Activated CD4-positive, alpha-beta memory T cell treated with anti-CD3 and anti-CD28 coated beads, Interleukin-2, amount 10 ng/mL, durations not matched to agents 7 days and 5 days (primary cell): ENCODE measurements at places on chromosomes 7 and 10. TPM values are rescaled to one million over a fixed set of nuclear protein-coding genes. Genes with fewer than 3 reads are reported as not detected.

DNA sequence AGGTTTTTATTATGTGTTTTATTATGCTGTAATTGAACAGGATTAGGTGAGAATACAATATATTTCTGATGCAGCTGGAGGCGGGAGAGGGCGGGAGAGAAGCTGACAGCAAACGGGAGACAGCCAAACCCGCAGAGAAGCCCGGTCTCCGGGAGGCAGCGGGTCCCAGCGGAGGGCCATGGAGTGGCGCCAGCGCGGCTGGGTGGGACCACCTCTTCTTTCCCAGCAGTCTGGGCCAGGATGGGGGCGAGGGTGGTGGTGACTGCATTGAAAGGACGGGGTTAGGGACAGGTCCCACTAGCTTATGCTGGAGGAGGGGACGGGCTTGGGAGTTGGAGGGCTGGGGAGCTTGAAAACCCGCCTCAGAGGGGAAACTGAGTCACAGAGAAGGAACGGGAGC, 14.5 kb upstream of the KAZALD1 start:
- no peak for DNase-seq
- peaks cover 50% of the 10 kb centered on the region for H3K27me3 ChIP-seq
- peaks cover 33% of the 10 kb centered on the region for H3K4me1 ChIP-seq
- H3K27ac ChIP-seq = no peak overlapping the region

DNA sequence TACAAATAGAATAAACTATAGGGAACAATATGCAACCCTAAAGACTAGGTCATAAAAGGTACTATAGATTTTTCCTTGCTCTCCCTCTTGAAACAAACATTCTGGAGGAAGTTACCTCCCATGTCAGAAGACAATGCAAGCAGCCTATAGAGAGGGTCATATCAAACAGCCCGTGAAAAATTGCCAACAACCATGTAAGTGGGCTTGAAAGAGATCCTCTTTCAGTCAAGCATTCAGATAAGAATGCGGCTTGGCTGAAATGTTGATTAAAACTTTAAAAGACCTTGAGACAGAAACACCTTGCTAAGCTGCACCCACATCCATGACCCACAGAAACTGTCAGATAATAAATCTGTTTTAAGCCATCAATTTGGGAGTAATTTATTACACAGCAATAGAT, 526.6 kb upstream of the GHITM start:
- H3K27me3 ChIP-seq = no peaks in the 10 kb centered on the region
- no peaks in the 10 kb centered on the region for H3K4me1 ChIP-seq
- no peaks in the 10 kb centered on the region for H3K36me3 ChIP-seq
- H3K27ac ChIP-seq = no peak overlapping the region
- DNase-seq = no peak
- no peak overlapping the region for H3K4me3 ChIP-seq

DNA sequence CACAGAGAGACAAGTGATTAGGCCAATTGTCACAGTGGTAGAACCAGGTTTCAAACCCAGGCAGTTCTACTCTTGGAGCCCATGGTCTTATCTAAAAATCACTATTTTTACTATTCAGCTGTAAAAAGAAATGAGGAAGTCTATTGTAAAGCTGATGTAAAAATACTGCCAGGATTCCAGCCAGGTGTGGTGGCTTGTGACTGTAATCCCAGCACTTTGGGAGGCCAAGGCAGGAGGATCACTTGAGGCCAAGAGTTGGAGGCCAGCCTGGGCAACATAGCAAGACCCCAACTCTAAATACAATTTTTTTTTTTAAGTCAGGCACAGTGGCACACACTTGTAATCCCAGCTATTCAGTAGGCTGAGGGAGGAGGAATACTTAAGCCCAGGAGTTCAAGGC, 40.4 kb downstream of the HIP1 start:
- H3K4me1 ChIP-seq = no peaks in the 10 kb centered on the region
- no peak overlapping the region for H3K4me3 ChIP-seq
- H3K36me3 ChIP-seq = no peaks in the 10 kb centered on the region
- DNase-seq = no peak
- H3K27me3 ChIP-seq = peaks cover 4% of the 10 kb centered on the region

The SYT15B gene
- not detected for total RNA-seq

GRCh38 chr7:80316811-80317210, 182.2 kb downstream of the GNAI1 start:
- no peaks in the 10 kb centered on the region for H3K27me3 ChIP-seq
- DNase-seq = no peak
- no peak overlapping the region for H3K4me3 ChIP-seq
- no peaks in the 10 kb centered on the region for H3K4me1 ChIP-seq
- no peak overlapping the region for H3K27ac ChIP-seq

GRCh38 chr10:52541006-52541473, 227.0 kb downstream of the DKK1 start:
- no peak overlapping the region for H3K27ac ChIP-seq
- no peaks in the 10 kb centered on the region for H3K36me3 ChIP-seq
- no peak for DNase-seq
- no peaks in the 10 kb centered on the region for H3K4me1 ChIP-seq
- no peaks in the 10 kb centered on the region for H3K27me3 ChIP-seq

GRCh38 chr7:135792363-135792668, 43.7 kb upstream of the FAM180A start:
- H3K36me3 ChIP-seq = no peaks in the 10 kb centered on the region
- no peak overlapping the region for H3K4me3 ChIP-seq
- DNase-seq = no peak
- peaks cover 4% of the 10 kb centered on the region for H3K27me3 ChIP-seq

GRCh38 chr7:20089431-20089830, 127.8 kb downstream of the MACC1 start:
- H3K27ac ChIP-seq = no peak overlapping the region
- no peak for DNase-seq
- H3K4me3 ChIP-seq = no peak overlapping the region
- no peaks in the 10 kb centered on the region for H3K4me1 ChIP-seq

- no peak overlapping the region for H3K27ac ChIP-seq
- no peaks in the 10 kb centered on the region for H3K27me3 ChIP-seq
- H3K4me1 ChIP-seq = peaks cover 29% of the 10 kb centered on the region
- H3K36me3 ChIP-seq = peaks cover 45% of the 10 kb centered on the region
These were observed 14.3 kb downstream of the EIF4EBP2 start for GRCh38 chr10:70418229-70418628.

The ARMC3 gene
- not detected for total RNA-seq

DNA sequence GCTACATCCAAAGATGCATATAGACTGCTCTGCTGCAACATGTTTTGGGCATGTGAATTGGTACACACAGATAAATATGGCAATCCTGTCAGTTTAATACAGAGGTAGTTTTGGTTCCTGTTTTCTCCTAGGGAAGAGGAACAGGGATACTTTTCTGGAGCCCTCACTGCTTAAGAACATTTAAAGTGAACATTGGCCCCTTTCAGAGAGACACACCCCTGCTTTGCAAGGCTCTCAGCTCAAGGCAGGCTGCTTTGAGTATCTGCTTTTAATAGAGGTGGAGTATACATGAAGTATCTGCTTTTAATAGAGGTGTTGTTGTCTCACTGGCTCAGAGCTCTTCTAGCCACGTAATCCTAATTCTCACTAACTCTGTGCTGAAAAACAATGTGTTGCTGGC, 38.9 kb downstream of the CYP51A1 start:
- DNase-seq = no peak
- H3K4me3 ChIP-seq = no peak overlapping the region
- peaks cover 35% of the 10 kb centered on the region for H3K36me3 ChIP-seq
- H3K27me3 ChIP-seq = no peaks in the 10 kb centered on the region
- H3K4me1 ChIP-seq = no peaks in the 10 kb centered on the region

The PTPN20 gene
- 0.45 TPM for total RNA-seq

- peaks cover 37% of the 10 kb centered on the region for H3K4me1 ChIP-seq
- H3K27ac ChIP-seq = no peak overlapping the region
- no peak for DNase-seq
These were observed 22.7 kb upstream of the SMNDC1 start for GRCh38 chr10:110327262-110327914.

GRCh38 chr10:122112021-122112616, 123.2 kb downstream of the TACC2 start:
- no peak overlapping the region for H3K27ac ChIP-seq
- no peak for DNase-seq
- no peaks in the 10 kb centered on the region for H3K36me3 ChIP-seq
- peaks cover 3% of the 10 kb centered on the region for H3K4me1 ChIP-seq

The CFAP58 gene
- 0.58 TPM for total RNA-seq
